GM06990 (cell line): ENCODE measurements at places on chromosomes 3 and 15.

DNA sequence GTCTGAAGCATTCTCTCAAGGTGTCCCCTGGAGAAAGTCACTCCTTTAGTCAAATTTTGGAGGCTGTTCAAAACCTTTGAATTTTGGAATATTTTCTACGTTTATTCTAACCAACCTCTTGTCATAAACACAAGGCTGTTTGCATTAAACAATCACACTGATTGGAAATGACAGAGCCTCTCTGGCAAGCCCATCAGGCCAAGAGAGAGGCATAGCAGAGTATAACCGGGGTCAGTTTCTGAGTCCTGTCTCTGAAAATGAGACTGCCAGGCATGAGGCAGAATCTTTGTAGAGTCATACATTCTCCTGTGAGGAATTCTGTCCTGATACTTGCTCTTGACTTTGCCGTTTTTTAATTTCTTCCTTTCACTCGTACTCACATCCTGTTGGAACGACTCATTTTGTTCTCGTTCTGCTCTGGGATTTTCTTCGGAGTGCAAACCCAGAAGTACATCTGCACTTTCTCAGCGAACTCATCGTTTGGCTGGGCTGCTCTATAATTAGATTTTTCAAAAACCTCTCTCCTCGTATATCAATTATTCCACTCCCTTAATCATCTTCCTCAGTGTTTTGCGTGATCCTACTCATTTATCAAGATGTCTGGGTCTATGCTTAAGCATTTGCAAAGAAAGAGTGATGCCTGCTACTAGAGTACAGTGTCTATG, 114.2 kb downstream of the AGBL1 start:
- no peak for DNase-seq

GRCh38 chr3:72891053-72891855, 3.4 kb downstream of the GXYLT2 start:
- no peak for DNase-seq

GRCh38 chr3:122112754-122113153, 57.6 kb downstream of the CD86 start:
- no peak for DNase-seq

DNA sequence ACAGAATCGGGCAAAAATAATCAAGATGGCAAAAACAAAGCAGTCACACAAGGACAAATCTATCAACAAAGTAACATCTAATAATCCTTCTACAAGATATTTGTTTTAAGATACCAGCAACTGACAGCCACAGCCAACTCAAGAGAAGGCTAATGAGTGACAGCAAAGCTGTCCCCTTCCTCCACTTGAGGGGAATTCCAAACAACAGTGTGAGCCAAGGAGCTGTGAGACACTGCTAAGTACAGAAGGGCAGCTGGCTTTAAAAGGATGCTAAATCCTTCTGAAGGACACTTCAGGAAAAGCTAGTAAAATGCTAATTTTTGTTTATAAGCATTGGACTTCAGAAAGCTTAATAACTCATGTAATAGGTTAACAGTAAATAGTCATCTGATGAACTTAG, 120.3 kb upstream of the GOLGA8J start:
- DNase-seq, result no peak

DNA sequence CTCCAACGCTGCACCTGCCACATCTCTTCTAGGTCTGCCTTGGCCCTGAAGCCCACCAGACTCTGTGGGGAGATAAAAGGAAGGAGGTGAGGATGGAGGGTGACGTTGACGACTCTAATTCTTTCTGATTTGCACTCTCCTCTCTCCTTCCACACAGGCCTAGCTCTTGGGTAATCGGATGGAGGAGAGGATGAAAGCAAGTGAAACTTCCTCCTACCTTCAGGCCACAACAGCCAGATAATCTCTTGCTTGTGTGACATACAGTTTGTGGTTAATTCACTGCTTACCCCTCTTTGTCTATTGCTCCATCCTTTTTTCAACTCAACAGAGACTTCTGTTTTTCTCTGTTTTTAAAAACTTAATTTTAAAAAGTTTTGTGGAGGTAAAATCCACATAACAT, 208.1 kb downstream of the SV2B start:
- no peak for DNase-seq

GRCh38 chr3:139774560-139775302, 97.0 kb upstream of the NMNAT3 start:
- DNase-seq, result no peak

GRCh38 chr15:63712828-63713520, 115.8 kb downstream of the FBXL22 start:
- peak; percentile 44 for DNase-seq

- no peak for DNase-seq
Measured at GRCh38 chr3:52982839-52983238, 63.0 kb downstream of the SFMBT1 start.

- no peak for DNase-seq
Measured at GRCh38 chr15:56820333-56820732, 87.0 kb upstream of the ZNF280D start.

DNA sequence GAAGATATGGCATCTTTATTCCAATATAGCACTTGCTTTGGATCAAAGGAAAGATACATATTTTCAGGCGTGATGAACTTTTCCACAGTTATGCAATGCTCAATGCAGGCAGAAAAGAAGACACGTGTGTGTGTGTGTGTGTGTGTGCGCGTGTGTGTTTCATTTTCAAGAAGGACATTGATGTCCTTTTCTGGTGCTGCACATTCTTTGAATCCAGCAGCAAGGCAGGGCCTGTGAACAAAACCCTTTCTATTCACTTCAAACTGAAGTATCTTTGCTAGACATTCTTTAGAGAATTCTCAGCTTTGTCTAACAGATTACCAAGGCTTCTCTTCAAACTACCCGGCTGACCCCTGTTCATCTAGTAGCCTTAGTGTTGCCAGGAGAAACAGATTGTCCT, 124.6 kb downstream of the CD47 start:
- no peak for DNase-seq

- DNase-seq, result no peak
Measured at GRCh38 chr3:2661078-2661477, 449.1 kb downstream of the IL5RA start.

GRCh38 chr15:101242160-101242998, 9.5 kb downstream of the CHSY1 start:
- DNase-seq, result peak; percentile 57

GRCh38 chr3:39531665-39532064, 64.2 kb downstream of the MOBP start:
- no peak for DNase-seq

DNA sequence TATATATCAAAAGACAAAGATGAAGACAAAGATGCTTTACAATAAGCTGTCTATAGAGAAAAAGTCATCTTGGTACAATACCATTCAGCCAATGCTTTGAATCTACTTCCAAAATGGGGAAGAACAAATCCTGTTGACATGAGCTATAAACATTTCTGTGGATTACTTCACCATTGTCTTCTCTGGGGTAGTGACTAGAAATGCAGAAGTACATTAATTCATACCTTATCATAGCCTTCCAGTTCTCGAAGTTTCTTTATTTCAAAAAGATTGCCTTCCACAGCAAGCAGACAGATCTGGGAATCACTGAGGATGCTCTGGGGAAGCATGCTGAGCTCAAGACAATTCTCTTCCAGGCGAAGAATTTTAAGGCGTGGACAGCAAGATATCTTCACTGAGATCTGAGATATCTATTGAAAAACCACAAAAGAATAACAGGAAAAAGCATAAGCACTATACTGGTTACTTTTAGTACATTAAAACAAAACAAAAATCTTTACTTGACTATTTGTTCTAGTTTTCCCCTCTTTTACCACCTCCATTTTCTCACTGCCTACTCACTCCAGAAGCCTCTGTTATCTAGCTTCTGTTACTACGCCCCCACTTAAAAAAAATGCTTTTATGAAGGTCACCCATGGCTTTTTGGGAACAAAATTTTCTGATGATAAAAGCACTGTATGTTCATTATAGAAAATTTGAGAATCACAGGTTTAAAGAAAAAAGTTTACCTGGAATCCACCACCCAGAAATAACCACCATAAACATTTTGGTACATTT, 3.6 kb downstream of the LRRC57 start:
- DNase-seq, result no peak

DNA sequence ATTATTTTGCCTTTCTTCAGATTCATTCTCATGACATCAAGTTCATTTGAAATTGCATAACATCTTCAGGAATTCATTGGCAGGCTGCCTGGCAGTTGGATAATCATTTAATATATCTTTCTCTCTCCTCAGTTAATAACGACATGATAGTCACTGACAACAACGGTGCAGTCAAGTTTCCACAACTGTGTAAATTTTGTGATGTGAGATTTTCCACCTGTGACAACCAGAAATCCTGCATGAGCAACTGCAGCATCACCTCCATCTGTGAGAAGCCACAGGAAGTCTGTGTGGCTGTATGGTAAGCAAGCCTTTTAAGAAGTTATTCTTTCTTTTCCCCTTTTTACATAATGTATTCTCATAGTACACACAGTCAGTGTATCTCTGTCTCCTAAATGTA, 38.2 kb downstream of the TGFBR2 start:
- peak; percentile 43 for DNase-seq

GRCh38 chr3:188262913-188263683, 109.1 kb downstream of the LPP start:
- DNase-seq, result no peak
